ENCODE measurements at places on chromosomes 12 and 14.

DNA sequence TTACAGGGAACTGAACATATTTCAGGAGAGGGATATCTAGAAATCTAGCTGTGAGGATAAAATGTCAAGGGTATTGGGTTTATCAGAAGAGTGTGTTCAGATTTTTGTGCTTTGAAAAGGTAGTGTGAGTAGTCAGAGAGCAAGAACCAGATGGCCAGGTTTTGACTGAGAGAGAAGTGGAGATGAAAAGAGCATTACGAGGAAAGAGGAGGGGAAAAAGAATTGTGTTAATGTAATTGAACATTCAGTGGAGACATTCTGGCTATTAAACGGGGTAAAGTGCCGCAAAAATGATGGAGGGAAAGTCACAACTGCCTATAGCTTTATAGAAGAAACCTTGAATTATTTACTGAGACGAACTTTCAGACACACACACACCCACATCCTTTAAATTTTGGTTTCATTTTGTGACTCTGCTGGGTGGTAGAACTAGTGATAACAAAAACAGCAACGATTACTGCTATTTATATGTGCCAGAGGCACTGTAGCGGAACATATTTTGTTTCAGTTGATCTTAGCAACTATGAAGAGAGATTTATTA lies 213.6 kb downstream of the ERC1 start:
- DNase-seq, result no peak

GRCh38 chr14:39739796-39740195 lies 307.6 kb upstream of the FBXO33 start:
- no peak for DNase-seq

GRCh38 chr14:22333422-22334274 lies 255.4 kb downstream of the DAD1 start:
- no peak for DNase-seq

DNA sequence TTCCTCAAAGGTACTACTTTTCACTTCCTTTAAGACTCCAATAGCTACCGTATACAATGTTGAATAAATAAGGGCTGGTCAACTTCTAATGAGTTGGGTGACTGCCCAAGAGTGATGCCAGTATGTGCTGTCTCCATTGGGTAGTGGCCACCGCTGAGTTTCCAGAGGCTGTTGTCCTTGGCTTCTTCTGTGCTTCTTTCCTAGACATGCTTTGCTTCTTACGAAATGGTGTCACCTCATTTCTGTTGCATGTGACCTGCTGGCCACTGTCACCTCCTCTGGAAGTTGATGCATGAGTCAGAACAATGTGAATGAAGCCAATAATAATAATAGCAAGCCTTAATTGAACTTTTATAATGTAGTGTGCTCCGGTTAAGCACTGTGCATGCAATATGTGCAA lies 7.5 kb upstream of the NID2 start:
- DNase-seq, result no peak

GRCh38 chr12:105539735-105540134 lies 209.2 kb downstream of the C12orf75 start:
- no peak for DNase-seq

DNA sequence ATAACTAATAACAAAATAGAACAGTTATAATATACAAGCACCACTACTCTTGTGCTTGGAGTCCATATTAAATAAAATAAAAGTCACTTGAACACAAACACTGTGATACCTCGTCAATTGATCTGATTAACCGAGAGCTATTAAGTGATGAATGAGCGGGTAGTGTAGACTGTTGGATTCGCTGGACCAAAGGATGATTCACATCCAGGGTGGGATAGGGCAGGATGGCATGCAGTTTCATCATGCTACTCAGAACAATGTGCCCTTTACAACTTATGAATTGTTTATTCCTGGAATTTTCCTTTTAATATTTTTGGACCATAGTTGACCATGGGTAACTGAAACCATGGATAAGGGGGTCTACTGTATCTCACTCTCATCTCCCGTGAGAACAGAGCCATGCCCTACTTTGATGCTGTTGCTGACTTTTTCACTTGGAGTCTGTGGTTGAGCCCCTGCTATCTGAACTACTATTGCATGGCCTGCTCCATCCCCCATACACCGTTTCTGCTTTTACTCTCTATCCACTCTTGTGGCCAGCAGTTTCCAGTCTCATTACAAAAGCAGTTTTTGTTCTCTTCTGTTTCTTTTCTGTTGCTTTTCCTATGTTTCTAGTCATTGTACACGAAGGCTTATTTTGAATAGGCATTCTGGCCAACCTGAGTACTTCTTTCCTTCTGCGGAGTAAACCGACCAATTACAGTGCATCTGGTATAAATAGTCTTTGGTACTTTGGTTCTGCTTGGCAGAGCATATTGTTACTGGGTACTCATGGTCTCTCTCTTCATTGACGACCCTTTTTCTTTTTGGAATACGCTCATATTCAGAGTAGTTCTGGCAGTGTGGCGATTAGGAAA lies 12.2 kb downstream of the TMTC2 start:
- DNase-seq, result no peak

DNA sequence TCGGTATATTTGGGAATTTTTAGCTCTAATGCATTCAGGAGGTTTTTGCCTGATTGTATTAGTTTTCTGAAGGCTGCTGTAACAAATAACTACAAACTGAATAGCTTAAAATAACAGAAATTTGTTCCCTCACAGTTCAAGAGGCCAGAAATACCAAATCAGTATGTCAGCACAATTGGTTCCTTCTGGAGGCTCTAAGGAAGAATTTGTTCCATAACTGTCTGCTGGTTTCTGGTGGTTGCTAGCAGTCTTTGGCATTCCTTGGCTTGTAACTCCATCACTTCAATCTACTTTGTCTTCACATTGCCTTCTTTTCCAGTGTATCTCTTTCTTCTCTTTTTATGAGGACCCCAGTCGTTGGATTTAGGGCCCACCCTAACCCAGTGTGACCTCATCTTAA lies 21.3 kb downstream of the TMTC3 start:
- DNase-seq, result no peak

- no peak for DNase-seq
Measured at GRCh38 chr14:52377940-52378339, 63.8 kb downstream of the PTGER2 start.

DNA sequence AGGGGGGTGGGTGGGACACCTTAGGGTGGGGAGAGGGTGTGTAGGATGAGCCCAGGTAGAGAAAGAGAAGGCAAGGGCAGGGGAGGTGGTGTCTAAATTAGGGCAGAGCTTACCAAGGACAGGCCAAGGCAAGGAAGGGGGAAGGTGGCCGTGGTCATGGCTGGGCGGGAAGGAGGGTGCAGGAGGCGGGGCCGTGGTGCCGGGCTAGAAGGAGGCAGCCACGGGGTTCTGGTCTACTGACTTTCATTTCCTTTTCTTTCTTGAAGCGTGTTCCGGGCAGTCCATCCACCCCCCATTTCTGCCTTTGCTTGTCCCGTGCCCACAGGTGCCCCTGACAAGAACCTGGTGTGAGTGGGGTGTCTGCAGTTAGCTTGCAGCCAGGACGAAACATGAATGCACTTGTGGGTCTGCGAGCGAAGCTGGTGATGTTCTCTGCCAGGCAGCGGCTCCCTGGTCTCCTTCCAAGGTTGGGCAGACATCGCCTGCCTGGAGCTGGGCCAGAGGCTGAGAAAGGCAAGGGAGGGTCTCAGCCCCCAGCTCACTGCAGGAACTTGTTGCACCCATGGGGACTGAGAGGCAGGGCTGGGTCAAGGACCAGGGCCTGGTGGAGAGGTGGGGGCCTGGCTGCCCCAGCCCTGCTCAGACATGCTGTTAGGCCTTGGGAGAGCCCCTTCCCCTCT lies 58.2 kb downstream of the KIF26A start:
- DNase-seq, result peak; percentile 61

DNA sequence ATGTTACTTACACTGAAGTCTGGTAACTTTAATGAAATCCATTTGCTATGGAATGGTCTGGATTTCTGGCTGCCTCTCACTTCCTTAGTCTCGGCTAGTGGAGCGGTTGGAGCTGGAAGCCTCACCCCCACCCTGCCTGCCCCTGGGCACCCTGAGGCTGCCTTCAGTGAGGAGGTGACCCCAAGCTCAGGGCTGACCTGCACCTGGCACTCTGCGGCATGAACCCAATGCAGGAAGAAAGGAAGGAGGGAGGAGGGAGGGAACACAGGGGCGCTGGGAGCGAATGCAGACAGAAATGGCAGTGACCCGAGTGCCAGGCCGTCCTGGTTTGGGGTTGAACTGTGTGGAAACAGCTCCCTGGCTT lies 353.1 kb downstream of the TMEM121 start:
- no peak for DNase-seq

DNA sequence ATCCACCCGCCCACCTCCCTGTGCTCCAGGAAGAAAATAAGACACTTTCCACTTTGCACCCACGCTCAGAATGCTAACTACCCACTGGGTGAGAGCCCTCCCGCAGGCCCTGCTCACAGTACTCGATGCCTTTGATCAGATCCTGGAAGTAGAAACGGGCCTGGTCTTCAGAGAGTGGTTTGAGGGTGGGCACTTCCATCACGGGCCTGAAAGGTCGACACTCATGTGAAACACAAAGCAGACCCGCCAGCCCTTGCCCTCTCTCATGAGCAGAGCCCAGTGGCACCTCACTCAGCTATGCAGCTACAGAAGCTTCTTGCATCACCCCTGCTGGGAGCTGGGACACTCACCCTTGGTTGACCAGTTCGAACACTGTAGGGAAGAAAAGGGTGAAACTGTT lies 41.1 kb downstream of the CAMKK2 start:
- no peak for DNase-seq

DNA sequence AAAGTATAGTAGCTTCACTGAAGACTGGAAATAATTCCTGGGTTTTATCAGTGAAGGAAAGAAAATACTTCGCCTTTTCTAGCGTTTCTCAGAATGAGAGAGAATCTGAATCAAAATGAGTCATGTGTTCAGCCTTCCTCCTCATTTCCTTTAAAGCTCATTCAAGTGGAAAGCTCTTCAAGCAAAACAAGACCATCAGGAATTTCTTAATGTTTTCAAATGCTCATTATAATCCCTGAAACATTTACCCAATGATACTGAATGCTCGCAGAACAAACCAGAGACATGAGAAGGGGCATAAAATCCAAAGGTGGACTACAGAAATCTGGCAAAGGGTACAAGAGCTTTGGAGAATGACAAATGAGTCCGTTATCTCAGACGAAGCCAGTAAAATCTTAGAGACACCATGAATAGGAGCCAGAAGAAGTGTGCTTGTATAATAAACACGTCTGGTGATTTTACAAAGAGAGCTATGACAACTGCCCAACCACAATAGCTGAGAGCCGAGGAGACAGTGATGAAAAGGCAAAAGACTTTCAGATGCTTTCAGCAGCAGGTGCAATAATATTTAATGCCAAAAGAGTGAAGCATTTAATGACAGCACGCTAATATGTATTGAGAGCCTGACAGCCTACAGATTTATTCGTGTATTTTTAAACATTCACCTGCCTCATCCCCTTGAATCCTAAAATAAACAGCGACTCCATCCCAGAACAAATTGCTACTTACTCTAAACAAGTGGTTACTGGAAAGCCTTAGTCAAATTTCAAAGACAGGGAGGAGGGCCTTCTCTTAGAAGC lies 19.0 kb downstream of the SPRING1 start:
- DNase-seq, result no peak

DNA sequence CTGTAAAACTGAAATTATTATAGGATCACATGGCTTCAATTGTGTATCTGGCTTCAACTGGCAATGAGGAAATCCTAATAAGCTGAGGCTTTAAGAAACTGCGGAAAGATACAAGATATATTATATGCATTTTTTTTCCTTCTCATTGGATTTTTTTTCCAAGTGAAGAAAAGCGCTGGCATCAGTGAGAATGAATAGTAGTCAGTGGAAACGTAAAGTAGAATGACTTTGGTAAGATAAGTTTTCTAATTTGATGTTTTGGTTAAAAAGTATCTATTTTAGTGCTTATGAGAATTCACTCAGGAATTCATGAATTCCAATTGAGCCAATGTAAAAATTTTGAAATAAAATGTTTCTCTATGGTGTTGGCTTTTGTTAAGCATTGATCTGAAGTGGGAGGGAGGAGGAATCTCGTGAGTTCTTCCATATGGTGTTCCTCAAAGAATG lies 173.5 kb upstream of the FRMD6 start:
- DNase-seq, result no peak

All from RPMI8226 (cell line).